ENCODE measurements at places on chromosomes 1 and 21.

DNA sequence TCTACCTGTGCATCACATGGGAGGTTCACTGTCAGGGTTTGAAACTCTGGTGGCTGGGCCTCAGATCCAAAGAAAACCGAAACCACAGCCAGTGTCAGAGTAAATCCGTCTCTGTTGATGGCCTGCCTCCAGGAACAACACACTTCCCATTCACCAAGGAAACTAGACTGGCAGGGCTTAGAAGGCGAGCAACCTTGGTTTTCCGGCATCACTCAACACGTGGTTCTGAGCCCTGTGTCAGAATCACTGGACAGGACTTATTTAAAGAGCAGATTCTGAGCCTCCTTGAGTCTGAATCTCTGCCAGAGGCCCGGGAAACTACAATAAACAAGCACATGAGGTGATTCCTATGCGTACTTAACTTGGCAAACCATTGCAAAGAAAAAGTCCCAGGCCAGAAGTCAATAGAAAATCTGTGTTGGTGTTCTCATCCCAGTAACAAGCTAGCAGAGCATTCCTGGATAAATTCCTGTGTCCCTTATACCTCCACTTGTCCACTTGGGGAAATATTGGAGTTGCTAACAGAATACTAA, 70.0 kb downstream of the KCTD3 start:
- no peak for DNase-seq

- no peak for DNase-seq
Measured at GRCh38 chr1:26278303-26278702, 1.6 kb upstream of the SH3BGRL3 start.

GRCh38 chr1:58861076-58861475, 77.2 kb upstream of the JUN start:
- DNase-seq, result no peak

- DNase-seq, result no peak
Measured at GRCh38 chr1:176540428-176540827, 77.5 kb downstream of the PAPPA2 start.

GRCh38 chr1:112727716-112728115, 12.6 kb upstream of the PPM1J start:
- DNase-seq, result no peak

- no peak for DNase-seq
Measured at GRCh38 chr1:79981481-79981880, 975.0 kb upstream of the ADGRL4 start.

DNA sequence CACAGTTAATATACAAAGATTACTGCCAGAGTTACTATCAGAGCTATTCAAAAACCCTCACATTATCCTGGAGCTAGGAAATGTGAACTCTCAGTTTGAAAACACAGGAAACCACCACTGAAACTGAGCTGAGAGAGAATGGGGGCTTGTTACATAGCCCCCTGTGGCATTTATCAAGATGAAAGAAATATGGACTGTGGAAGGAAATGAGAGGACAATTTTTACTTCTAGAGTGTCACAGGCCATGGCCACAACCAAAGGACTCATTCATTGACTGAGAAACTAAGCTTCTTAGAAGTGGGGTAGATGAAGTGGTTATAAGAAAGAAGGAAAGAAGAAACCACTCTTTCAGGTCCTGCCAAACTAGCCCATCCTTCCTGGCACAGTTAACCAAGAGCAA, 25.3 kb downstream of the DSTYK start:
- peak; percentile 24 for DNase-seq

DNA sequence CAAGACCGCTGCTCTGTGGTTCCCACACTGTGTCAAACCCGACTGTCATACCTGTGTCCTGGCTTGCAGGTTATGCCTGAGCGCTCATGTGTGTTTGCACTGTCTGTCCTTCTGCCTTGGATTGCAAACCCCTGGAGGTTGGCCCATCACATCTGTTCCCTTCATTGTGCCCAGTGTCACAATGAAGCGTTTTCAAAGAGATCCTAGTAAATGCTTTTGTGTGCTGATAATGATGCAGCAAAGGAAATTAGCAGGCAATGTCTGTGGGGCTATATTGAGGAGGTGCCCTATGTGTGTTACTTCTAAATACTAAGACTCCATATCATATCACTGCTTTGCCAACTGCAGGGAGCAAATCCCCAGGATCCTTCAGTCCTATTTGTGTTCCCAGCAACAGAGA, 424.4 kb upstream of the NFIA start:
- DNase-seq, result no peak

DNA sequence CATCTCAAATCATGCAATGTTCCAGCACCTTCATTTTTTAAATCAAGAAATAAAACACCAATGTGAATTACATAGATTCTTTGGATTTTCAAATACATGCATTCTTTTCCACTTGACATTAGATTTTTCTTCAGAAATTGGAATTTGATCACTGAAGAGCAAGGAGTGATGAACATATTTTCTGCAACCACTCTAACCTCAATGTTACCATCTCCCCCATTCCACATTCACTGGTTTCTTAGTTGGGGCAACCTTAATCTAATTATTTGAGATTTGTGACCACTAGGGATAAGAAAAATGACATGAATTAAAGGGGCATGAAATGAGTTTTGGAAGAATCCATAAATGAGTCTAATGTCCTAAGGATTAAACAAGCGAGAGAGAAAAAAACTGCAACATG, 168.7 kb upstream of the NR5A2 start:
- no peak for DNase-seq

- DNase-seq, result no peak
Measured at GRCh38 chr1:94859174-94859573, 39.0 kb downstream of the SLC44A3 start.

DNA sequence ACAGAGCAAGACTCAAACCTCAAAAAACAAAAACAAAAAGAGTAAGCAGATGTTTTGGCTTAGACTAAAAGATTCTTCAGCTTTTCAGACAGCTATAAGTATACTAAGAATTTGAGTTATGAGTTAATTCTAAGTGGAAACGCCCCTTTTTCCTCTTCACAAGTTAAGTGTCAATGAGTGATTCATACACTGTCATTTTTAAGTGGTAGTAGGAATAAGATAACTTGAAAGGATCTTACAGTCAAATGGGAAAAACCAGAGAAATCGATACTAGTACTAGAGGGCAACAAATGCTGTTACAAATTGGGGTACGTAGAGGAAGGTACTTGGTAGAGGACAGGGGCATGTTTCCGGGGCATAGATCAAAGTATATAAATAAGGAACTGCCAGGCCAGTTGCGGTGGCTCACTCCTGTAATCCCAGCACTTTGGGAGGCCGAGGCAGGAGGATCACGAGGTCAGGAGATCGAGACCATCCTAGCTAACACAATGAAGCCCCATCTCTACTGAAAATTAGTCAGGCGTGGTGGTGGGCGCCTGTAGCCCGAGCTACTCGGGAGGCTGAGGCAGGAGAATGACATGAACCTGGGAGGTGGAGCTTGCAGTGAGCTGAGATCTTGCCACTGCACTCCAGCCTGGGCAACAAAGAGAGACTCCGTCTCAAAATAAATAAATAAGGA, 7.4 kb downstream of the H3-3A start:
- DNase-seq, result no peak

DNA sequence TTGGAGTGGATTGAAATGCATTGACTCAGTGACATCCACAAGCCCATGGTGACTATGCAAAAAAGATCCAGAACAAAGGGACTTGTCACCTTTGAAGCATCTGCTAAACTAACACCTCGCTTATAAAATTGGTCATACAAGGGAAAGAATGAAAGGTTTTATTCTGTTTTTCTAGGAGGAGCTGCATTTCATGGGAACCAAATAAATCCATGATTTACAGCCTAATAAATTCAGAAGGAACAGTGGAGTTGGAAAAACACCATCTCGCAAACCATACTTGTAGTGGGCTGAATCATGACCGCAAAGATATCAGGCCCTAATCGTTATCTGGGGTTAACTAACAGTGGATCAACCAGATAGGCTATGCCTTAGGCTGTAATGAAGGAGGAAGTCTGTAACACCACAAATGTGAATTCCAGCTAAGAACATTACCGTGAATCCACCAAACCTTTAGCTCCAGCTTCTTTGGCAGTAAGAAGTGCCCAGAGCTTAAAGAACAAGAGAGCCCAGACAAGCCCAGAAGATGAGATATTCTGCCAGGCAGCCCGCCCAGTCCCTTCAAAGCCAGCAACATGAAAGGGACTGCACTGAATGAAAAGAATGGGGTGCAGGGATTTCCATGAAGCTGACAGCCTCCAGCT, 27.4 kb downstream of the RSPH1 start:
- DNase-seq, result no peak

DNA sequence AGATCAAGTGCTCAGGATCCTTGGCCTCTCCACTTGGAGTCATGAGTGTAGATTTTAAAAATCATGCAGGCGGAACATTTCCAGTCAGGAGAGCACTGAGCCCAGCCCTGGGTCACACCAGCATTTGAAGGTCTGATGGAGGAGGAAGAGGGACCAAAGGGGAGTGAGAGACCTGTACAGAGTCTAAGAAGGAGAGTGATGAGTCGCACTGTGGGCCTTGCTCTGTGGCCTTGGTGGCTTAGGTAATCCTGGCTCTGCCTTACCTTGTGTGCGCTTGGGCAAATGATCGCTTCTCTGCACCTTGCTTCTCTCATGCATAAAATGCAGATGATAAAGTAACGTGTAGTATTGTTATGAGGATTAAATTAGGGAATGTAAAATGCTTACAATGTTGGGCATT, 225.3 kb downstream of the SDCCAG8 start:
- DNase-seq, result no peak

DNA sequence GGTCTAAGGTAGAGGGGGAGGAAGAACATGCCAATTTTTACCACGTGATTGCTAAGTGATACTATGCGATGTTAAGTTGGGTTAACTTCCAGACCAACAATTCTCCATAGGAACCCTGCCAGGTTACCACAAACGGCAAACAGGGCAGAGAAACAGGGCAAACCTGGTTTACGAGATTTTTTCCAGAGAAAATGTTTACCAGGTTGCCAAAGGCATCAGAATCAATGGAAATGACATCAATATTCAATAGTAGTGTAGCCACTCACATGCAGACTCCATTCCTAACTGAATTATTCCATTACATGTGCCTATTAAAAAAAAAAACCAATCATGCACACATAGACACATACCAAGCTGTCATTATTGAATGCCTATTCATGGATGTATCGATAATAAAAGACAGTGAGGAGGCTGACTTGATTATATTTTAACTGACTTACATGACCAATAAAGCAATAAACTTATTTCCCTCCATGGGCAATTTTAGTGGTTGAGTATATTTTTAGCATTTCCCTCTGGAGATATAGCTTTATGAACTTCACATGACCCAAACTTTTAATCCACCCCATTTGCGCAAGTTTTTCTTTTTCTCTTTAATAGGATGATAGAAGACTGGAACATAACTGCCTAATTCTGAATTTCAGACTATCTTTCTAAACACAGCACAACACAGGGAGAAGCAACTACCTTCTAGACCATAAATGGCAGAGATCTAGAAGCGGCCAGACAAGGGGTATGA, 40.5 kb upstream of the KCNE1 start:
- no peak for DNase-seq

DNA sequence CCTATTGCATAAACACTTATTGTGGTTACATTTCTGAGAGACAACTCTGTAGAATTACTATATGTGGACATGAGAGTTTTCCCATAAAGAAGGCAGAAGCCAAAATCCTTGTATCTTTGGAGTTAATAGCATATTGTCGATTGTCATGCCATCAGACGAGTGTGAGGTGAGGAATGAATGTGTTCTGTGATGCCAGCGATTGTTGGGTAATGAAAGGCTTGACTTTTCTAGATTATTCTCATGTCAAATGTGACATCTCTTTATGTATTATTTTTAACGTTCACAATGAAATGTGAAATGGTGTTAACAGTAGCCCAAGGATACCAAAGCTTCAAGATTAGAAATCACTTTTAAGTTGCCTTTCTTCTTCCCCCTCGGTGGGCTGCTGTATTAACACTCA, 84.9 kb downstream of the C1orf21 start:
- no peak for DNase-seq

GRCh38 chr1:54871275-54872035, 15.5 kb downstream of the DHCR24 start:
- no peak for DNase-seq

- no peak for DNase-seq
Measured at GRCh38 chr1:231045286-231045685, 5.2 kb upstream of the FAM89A start.

DNA sequence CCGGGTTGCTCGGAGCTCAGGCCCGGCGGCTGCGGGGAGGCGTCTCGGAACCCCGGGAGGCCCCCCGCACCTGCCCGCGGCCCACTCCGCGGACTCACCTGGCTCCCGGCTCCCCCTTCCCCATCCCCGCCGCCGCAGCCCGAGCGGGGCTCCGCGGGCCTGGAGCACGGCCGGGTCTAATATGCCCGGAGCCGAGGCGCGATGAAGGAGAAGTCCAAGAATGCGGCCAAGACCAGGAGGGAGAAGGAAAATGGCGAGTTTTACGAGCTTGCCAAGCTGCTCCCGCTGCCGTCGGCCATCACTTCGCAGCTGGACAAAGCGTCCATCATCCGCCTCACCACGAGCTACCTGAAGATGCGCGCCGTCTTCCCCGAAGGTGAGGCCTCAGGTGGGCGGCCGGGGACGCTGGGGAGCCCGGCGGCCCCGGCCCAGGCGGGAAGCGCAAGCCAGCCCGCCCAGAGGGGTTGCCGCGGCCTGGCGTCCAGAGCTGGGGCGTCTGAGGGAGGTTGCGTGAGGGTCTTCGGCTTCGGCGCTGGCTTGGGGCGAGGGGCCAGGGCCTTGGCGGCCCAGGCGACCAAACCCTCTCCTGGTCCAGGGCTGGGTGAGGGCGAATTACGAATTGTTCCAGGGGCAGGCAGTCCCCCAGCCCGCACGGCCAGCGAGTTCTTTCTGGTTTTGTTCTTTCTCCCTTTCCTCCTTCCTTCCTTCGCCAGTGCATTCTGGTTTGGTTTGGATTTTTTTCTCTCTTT, 805 bp downstream of the SIM2 start:
- DNase-seq, result no peak
